ENCODE measurements at places on chromosomes 7 and 10. TPM values are rescaled to one million over a fixed set of nuclear protein-coding genes. Genes with fewer than 3 reads are reported as not detected.

DNA sequence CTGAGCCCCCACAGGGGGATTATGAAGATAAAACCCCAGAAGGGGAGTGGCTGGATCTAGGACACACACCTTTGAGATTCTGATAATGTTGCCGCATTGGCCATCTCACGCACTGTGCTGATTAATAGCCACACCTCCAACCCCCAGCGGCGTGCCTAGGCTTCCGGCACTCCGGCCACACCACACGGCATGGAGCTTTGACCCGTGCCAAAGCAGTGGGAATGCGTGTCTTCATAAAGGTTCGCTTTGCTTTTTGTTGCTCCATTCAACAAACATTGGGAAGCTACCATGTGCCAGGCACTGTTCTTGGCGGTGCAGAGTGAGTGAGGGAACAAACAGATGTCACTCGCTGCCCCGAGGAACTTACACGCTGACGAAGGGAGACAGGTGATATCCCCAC, 117.6 kb downstream of the TCERG1L start:
- DNase-seq, result peak; percentile 54

CFTR gene
- 3.4 TPM for total RNA-seq

ABCB1 gene
- 0.79 TPM for total RNA-seq

SEMA4G gene
- 28.6 TPM for total RNA-seq
